Retina (tissue), 1 donor: ENCODE measurements at places on chromosomes 7 and 10.

DNA sequence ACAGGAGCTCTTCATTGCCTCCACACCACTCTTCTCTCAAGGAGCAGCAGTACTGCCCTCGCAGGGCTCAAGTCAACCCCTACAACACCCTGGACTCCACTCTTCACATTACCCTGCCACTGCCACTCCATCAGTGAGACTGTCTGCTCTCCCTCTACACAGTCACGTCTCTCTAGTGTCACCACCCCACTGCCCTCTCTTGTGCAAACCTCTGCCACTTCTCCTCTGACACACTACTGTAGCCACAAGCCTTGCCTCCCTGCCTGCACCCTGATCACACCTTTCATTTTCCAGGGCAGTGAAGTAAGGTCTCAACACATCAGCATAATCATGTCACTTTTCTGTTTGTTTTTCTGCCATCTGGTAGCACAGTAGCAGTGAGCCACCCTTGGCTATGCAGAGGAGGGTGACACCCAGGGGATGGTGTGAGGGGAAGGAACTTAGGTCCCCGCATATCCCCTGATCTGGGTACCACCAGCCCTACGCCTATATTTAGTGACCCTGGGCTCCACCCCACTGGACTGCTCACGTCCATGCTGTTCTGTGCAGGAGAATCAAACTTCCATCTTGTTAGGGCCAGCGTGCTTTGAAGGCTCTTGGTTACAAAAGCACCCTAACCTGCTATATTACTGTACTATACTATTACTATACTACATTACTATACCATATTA lies 1.6 kb downstream of the C10orf143 start:
- DNase-seq, result no peak

DNA sequence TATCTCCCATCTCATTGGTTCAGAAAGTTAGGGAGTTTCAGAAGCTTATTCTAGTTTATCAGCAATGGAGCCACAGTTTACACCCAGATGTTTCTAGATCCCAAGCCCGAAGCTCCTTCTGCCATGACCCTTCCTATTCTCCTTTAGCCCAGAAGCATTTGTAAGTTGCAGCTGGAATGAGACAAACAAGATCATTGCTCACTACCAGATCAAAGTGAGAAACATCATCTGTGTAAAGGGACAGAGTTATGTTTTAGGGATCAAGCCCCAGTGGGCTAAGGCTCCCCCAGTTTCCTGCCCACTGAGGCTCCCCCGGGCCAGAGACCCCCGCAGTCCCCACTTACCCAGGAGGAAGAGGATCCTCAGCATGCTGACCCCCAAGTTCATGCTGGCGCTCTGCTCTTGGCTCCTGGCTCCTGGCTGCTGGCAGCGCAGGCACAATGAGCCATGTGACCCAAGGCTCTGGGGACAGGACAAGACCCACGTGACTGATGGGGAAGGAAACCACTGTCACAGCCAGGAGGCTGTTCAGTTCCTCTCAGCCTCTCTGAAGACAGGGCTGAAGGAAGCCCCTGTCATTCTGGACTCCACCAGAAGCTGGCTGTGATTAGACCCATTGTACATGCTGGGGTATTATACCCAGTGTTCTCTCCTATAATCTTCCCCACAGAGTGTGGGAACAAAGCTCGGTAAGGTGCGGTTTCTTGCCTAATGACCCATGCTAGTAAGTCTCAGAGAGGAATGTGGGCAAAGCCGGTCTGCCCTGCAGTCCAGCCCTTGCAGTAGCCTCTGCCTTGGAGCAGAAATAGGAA lies at the start of gene TMEM273:
Gene TMEM273 (minus strand): TSS at position 442 of the 812 bp plus-strand sequence. CDS start 55 bp downstream, at position 387.
- peak; percentile 61 for DNase-seq

DNA sequence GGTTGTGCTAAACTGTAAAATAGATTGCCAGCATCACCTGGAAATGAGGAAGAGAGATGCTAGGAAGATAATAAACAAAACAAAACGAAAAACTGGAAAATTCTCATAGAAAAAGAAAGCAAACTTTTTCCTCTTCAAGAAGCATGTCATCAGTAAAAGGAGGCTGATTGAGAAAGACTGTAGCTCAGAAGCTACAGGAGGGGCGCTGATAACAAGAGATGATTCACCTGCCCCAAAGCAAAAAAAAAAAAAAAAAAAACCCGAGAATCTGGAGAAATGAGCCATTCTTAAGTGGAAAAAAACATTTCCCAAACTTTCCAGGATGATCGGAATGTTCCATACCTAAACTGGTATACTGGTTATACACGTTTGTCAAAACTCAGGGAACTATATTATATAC lies 130.5 kb upstream of the C1QL3 start:
- DNase-seq, result no peak

DNA sequence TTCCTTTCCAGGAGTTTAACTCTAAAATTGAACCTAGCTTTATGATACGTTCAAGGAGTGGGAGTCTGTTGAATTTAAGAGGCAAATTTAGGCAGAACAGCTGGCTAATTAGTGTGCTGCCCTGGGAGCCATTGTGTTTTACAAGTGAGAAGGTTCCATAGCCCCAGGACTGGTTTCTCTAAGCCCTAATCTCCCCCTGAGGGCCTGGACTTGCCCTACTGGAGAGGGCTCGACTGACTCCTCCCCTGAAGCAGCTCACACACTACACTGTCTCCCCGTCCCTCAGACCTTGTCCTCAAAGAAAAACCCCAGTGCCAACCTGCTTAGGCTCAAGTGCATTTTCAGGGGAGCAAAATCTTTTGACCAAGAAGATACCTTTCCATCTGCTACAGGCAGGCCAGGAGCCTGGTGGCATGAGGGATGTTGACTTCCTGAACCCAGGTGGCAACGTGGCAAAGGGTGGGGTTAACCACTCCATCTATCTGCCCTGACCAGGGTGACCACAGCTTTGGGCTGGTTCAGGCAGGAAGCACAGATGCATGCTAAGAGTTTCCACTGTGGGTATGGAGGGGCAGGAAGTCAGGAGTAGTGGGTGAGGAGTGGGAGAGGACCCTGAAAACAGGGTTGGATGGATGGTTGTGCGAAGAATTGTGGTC lies 68.9 kb upstream of the CARD11 start:
- DNase-seq, result no peak
